Thoracic aorta (tissue), 2 donors: ENCODE measurements at places on chromosomes 12 and 14.

DNA sequence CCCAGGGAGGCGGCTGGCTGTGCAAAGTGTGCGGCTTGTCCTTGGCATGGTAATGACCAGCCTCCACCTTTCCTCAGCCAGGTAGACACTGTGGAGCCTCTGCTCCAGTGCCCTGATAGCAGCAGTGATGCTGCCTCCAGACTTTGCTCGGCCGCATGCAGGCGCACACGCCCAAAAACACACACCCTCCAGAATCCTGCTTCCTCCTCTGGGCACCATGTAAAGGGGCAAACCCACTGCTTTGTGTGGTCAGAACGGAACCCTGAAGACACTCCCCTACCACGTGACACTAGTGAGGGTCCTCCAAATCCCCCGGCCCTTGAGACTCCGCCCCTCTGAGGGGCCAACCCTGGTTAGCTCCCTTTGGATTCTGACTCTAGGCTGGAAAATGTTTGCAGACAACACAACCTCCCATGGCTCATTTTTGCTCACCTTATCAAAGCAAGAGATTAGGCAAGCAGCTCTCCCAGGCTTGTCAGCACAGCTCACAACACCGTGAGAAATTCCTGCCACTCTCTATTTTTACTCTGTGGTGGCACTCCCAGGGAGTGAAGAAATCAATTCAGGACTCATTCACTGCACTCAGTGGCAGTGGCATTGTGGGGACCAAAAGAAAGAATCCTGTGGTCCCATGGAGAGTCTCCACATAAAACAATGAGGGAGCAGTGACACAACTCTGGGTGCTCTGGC lies 4.5 kb downstream of the KRT77 start:
- DNase-seq = no peak

DNA sequence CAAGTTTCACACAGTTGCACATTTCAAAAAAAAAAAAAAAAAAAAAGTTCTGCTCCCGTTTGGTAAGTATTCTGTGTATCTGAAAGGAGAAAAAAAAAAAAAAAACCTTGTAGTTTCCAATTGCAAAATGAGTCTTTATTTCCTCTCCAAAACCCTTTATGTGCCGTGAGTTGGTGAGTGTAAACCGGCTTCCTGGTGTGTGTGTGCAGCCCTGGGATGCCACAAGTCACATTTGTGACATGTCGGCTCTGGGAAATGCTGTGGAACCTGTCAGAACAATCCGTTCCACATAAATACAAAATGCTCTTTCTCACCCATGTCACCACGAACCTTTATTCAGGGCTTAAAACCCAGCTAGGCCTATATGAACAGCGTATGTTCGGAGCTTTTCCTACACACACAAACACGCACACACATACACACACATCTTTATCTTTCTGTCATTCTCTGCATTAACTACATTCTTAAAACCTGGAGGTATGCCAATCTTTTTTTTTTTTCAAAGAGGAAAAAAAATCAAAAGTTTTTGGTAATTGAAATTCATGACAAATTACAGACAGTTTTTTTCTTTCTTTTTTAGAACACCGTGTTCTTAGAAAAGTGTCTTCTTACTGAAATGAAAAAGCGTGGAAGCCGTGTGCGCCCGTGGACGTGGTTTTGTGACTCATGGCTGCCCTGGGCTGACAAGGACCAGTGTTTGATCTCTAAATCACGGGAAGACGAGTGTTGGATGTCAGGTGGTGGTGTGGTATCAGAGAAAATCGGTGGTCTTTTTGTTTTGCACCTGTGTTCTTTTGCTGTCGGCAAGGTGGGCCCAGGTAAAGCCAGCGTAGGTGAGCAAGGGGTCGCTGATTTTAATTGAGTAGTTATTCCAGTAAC lies 612.0 kb downstream of the VRK1 start:
- no peak for DNase-seq

GRCh38 chr14:101027291-101027690 lies 123.8 kb upstream of the RTL1 start:
- no peak for DNase-seq

DNA sequence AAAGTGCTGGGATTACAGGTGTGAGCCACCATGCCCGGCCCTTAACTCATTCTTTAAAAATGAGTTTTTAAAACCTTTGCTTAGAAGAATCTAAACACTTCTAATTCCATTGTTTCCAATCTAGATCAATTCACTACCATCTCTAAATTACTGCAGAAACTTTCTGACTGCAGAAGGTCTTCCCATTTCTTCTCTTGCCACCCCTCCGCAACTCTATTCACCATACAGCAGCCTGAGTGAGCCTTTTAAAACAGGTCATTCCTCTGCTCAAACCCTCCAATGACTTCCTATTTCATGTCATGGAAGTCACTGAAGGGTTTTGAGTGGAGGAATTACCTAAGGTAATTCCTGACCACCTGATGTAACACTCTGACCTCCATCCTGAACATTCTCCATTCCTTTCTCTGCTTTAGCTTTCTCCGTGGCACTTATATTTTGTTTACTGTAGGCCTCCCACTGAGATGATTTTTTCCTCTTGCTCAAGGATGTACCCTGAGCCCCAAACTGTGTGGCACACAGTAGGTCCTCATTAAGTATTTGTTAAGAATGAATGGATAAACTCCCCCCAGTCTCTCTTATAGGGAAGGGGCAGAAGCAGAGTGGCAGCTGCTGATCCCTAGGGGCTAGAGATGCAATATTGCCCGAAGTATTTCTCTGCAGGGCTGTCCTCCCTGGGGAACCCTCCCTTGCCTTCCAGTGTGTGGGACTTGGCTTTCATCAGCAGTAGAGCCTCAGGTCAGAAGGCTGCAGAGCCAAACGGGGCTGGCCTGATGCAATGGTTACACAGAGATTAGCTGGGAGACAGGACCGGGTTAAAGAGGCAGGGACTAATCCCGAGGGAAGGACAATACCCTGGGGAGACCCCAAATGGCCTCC lies 1.2 kb downstream of the DDIT3 start:
- no peak for DNase-seq

DNA sequence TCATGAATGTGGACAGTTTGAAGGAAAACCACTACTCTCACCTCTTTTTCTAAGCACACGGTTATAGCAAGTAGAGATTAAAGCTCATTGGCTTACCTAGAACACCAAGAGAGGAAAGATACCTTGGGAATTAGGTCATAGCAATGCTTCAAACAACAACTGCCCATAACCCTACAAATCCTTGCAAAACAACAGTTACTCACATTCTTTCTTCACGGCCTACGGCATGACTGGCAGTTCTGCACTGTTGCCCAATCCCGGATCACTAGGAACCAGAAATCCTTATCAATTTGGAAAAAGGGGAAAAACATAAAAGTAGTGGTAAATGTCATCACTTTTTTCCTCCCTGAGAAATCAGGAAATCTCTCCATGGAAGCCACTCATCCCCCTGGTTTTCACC lies 9.6 kb upstream of the ISM2 start:
- DNase-seq = no peak

DNA sequence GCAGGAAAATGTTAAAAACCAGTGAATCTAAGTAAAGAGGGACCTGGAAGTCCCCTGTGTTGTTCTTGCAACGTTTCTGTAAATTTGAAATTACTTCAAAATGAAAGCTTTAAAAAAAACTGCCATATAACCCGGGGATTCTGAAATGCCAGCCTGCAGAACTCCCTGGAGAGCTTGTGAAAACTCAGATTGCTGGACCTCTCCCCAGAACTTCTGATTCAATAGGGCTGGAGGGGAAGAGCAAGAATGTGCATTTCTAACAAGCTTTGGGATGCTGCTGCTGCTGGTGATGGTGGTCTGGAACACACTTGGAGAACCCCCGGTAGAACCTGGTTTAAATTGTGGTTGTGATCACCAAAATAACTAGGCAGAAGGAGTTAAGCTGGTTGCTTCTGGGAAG lies 300.0 kb upstream of the NOS1 start:
- DNase-seq = no peak

DNA sequence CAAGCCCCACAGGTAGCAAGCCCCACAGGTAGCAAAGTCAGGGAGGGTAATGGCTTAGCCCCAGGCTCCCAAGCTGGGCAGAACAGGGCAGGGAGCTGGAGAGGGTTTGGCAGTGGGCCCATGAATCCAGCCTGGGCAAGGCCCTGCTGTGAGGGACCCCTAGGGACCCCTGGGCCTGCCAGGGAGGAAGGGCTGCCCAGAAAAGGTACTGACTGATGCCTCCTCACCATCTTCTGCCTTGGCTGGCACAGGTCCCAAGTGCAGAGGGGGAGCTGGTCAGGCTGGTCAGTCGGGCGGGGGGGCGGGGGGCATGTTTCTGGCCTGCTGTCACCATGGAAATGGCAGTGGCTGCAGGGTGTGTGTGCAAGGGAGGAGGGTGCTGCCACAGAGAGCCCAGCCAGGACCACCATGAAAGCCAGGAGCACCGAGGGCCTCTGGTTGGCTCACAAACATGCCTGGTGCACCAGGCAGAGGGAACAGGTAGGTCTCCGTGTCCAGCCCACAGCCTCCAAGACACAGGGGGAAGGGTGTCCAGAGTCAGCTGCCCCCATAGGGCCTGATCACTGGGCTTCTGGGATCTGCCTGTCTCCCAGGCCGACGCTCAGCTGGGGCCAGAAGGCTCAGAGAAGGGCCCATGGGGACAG lies 1.5 kb upstream of the CRIP2 start:
- DNase-seq = no peak

- no peak for DNase-seq
These were observed 8.8 kb downstream of the TAMALIN start for GRCh38 chr12:52015532-52016041.

DNA sequence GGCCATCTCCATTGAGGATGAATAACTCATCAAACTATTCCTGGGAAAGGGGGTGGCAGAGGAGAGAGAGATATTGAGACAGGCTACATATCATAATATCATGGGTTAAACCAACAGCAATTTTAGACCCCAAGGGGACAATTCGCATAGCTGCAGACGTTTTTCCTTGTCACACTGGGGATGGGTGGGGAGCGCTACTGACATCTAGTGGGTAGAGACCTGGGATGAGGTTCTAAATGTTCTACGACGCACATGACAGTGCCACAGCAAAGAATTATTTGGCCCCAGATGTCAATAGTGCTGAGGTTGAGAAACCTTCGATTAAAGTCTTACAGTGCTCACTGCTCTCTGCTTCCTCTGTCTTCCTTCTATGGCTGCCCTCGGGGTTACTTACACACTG lies 425.6 kb downstream of the NRXN3 start:
- no peak for DNase-seq

DNA sequence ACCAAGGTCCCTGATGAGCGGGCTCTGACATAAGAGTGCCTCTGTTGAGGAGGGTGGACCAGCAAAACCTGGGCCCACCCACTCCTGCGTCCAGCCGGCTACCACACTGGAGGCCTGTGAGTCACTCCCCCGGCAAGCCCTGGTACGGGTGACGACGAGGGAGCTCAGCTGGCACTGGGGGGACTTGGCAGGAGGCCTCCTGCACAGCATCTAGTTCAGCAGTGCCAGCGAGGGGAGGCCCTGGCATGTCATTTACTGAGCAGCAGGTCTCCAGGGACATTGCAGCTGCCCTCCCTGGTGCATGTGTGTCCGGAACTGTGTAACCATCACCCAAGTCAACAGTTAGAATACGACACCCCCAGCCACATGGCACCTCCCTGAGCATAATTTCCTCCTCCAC lies 24.4 kb downstream of the CD9 start:
- peak; percentile 68 for DNase-seq

DNA sequence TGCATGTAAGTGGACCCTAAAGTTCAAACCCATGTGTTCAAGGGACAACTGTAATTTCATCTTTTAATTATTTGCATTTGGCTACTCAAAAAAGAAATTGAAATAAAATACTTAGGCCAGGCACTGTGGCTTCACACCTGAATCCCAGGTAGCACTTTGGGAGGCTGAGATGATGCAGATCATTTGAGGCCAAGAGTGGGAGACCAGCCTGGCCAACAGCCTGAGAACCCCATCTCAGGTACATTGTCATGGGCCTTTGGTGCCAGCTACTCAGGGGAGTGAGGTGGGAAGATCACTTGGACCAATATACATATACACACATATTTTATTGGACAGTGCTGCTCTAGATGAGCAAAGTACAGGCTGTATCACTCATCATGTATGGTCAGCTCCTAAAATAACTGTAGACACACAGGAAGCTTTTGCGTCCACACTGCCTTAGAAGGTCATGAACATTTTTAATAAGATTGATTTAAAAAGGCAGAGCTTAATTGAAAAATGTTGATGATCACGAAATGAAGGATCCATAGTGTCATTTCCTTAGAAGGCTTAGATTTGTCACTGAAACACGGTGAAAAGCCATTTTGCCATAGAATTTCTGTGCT lies 2.5 kb upstream of the ZCCHC8 start:
- DNase-seq = no peak

DNA sequence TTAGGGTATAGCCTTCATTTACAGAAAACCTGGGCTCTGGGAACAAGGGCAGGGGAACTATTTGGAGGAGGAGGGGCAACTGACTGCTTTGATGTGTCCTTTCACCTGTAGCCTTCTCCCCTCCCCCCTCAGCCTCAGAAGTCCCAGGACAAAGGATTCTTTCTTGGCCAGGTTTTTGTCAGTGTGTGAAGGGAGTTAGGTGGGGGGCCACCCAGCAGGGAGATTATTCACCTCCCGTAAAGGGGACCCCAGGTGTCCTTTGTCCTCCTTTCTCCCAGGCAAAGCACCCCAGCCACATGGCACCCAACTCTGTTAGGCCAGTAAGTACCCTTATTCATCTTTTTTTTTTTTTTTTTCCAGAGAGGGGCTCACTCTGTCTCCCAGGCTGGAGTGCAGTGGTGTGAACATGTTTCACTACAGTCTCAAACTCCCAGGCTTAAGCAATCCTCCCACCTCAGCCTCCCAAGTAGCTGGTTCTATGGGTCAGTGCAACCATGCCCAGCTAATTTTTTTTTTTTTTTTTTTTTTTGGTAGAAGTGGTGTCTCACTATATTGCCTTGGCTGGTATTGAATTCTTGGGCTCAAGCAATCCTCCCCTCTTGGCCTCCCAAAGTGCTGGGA lies 723 bp upstream of the NFE2 start:
- no peak for DNase-seq
